ENCODE measurements at places on chromosomes 12 and 14.
A peak's percentile ranks its signal among the peaks of the same experiment; 100 is the strongest.

DNA sequence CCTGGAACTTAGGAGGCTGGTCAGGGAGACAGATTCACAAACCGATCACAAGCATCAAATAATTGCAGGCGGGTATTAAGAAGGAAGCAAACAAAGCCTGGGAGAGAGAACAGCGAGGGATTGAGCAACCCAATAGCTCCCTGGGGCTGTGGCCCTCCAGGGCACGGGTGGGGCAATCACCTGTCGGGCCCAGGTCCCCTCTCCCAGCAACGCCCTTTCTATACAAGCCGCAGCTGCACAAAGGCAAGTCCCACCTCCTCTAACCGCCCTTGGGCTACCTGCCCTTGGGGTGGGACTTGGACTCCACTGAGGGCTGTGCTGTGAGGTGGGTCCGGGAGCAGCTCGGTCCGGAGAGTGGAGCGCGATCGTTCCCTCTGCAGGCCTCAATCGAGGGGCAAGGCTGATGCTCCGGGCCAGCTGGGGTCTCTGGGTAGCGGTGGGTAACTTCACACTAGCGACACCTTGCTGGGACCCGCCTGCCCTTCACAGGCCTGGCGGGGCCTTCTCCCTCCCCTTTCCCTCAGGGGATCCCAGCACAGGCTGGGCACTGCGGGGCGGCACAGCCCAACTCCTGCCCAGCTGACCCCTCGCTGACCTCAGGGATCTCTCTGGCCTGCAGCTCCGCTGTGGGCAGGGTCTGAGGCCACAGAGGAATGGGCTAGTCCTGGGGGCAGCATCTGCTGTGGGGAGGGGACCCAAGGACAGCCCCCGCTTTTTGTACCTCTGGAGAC, 8.0 kb downstream of the PHB2 start:
- H3K27me3 ChIP-seq: no peaks in the 10 kb centered on the region
- H3K4me1 ChIP-seq: peaks cover 63% of the 10 kb centered on the region
- DNase-seq: no peak
- peaks cover 33% of the 10 kb centered on the region for H3K36me3 ChIP-seq
- peak overlapping the region; percentile 65 for H3K4me3 ChIP-seq

DNA sequence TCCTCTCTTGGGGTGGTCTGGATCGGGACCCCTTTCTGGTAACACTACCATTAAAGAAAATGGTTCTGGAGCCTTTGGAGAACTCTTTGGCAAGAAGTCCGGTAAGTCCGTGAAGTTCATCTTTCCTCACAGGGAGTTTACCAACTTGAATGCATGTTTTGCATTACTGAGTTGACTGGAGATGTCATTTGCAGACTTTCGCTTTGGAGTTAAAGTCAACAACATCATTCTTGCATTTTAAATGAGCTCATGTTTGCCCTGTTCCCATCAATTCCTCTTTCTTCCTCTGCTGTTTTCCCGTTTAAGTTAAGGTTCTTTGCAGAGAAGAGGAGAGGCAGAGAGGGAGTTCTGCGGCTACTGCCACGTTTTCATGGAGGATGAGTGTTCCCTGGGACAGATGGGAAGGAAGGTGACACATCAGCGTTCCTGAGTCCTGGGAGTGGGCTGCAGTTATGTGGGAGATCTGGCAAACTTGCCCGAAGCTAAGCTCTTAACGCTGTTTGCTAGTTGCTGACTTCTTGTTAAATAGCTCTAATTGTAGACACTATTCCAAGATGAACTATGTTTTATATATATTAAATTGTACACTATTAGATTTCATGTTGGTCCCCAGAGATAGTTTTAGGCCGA, 18.8 kb upstream of the PRICKLE1 start:
- H3K27ac ChIP-seq: no peak overlapping the region
- H3K4me3 ChIP-seq: no peak overlapping the region
- no peaks in the 10 kb centered on the region for H3K27me3 ChIP-seq

- H3K27me3 ChIP-seq: peaks cover 3% of the 10 kb centered on the region
- H3K36me3 ChIP-seq: no peaks in the 10 kb centered on the region
- peak overlapping the region; percentile 64 for H3K4me3 ChIP-seq
- H3K4me1 ChIP-seq: peaks cover 10% of the 10 kb centered on the region
- peak; percentile 20 for DNase-seq
- H3K27ac ChIP-seq: no peak overlapping the region
Observed at GRCh38 chr14:77641534-77642341, 25.3 kb upstream of the SPTLC2 start.

- no peaks in the 10 kb centered on the region for H3K36me3 ChIP-seq
- H3K4me3 ChIP-seq: no peak overlapping the region
- no peaks in the 10 kb centered on the region for H3K4me1 ChIP-seq
- no peak overlapping the region for H3K27ac ChIP-seq
- no peaks in the 10 kb centered on the region for H3K27me3 ChIP-seq
Observed at GRCh38 chr14:98816195-98816594, 455.8 kb downstream of the BCL11B start.

- DNase-seq: no peak
- no peaks in the 10 kb centered on the region for H3K36me3 ChIP-seq
- no peak overlapping the region for H3K4me3 ChIP-seq
- no peaks in the 10 kb centered on the region for H3K27me3 ChIP-seq
- H3K4me1 ChIP-seq: peaks cover 6% of the 10 kb centered on the region
- H3K27ac ChIP-seq: no peak overlapping the region
Observed at GRCh38 chr14:75497701-75498100, 24.6 kb upstream of the BATF start.

- no peaks in the 10 kb centered on the region for H3K36me3 ChIP-seq
- peaks cover 12% of the 10 kb centered on the region for H3K27me3 ChIP-seq
- H3K4me3 ChIP-seq: peak within 1 kb of the TSS; percentile 87
- H3K27ac ChIP-seq: peak within 1 kb of the TSS; percentile 77
- DNase-seq: peak; percentile 77
- H3K4me1 ChIP-seq: peaks cover 20% of the 10 kb centered on the region
Observed at GRCh38 chr14:50231475-50232275, at the start of gene SOS2. Gene SOS2 (minus strand): TSS chr14:50231578. CDS start chr14:50231283, 295 bp downstream.

GRCh38 chr12:21324551-21324950, 10.2 kb downstream of the SLCO1A2 start:
- no peaks in the 10 kb centered on the region for H3K27me3 ChIP-seq
- H3K36me3 ChIP-seq: no peaks in the 10 kb centered on the region
- no peak overlapping the region for H3K27ac ChIP-seq
- DNase-seq: no peak
- H3K4me3 ChIP-seq: no peak overlapping the region

DNA sequence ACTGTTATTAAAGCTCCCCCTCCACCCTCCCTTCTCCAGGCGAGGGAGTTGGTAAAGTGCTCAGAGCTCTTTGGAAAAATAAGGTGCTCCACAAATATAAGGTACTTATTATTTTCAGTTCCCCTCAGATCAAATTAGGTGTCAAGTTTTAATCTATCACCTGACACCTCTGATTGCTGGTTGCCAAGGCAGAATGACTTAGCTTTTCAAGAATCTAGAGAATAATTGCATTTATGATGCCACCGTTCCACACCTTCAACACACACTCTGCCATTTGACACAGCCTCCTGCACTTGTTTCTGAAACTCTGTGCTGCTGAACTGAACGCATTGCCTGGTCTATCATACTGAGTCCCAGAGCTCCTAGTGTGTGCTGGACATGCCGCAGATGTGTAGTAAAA, 128.6 kb downstream of the CRACR2A start:
- no peak overlapping the region for H3K4me3 ChIP-seq
- H3K4me1 ChIP-seq: no peaks in the 10 kb centered on the region
- no peak for DNase-seq
- H3K36me3 ChIP-seq: peaks cover 53% of the 10 kb centered on the region

GRCh38 chr14:104282332-104283196, 144.2 kb downstream of the KIF26A start:
- H3K4me1 ChIP-seq: no peaks in the 10 kb centered on the region
- no peaks in the 10 kb centered on the region for H3K27me3 ChIP-seq
- no peak for DNase-seq

DNA sequence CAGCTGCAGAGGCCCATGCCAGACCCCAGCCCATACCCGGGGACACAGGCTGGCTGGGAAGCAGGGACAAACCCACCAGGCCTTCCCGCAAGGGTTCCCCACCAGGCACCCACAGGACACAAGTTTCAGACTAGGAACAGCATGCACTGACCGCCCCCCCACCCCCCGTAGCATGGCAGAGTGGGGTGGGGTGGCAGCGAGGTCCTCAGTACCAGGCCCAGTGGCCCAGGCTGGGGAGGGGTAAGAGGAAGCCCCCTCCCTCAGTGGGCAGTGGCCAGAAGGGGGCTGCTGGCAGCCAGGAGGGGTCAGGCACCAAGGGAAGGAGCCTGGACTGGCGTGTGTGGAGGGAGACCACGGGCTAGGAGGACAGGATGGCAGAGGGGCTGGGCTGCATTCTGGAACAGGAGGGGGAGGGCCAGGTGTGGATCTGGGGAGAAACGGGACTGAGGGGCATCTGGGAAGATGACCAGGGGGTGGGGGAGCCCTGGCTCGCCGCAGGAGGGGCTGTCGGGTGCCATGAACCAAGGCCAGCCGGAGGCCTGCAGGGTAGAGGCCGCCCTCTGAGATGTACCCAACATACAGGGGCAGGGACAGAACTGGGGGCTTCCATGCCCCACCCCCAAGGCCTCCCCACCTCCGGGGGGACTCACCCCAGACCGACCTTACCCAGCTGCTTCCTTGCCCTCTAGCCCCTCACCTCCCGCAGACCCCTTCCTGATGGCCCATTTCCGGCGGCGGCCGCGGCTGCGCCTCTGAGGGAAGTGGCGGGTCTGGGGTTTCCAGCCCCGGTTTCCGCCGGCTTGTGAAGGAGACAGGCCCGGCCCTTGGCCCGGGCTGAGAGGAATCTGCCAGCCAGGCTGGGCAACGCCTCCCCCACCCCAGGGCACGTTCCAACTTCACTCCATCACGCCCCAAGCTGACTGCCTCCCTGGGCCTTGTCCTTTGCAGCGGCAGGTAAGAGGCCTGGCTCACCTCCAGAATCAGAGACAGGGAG, 5.6 kb upstream of the JAG2 start:
- H3K36me3 ChIP-seq: no peaks in the 10 kb centered on the region
- H3K4me1 ChIP-seq: peaks cover 28% of the 10 kb centered on the region
- H3K27me3 ChIP-seq: peaks cover 3% of the 10 kb centered on the region
- no peak for DNase-seq

DNA sequence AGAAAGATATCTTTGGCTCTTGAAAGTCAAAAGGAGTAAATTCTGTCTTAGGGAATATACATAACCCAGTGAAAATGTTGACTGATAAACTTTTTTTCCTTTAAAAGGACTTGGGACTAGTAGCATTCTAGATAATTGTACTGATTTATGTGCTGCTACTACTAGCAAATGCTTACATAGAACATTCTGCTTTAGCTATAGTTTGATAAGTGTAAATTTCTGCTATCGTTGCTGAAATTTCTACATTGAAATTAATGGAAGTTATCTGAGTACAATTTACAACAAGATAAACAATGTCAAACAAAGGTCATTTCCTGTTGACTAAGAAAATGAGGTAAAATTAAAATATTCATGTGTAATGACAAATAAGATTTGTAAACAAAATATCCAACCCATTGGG, 48.3 kb upstream of the CNTN1 start:
- no peaks in the 10 kb centered on the region for H3K4me1 ChIP-seq
- H3K27ac ChIP-seq: no peak overlapping the region
- H3K36me3 ChIP-seq: no peaks in the 10 kb centered on the region
- H3K27me3 ChIP-seq: no peaks in the 10 kb centered on the region

DNA sequence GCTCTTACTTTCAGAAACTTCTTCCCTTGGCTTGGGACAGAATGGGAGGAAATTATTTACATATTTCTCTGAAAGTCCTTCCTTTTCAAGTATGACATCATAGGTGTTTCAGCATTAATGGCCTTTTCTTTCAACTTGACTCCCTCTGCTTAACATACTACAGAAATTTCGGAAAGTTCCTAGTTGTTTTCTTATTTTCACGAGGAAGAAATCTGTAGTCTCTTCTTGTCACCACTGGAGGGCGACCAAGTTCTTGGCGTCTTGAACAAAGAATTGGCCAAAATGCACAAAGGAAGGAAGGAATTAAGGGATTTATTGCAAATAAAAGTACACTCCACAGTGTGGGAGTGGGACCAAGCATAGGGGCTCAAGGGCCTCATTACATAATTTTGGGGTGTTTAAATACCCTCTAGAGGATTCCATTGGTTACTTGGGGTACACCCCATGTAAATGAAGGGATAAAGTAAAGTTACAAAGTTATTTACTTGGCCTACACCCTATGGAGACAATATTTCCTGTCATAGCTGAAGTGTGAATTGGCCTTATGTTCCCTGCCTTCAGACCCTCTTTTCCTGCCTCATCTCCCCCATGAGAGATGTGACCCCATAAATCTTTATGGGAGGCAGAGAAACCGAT, 70.4 kb downstream of the RPL10L start:
- no peak overlapping the region for H3K27ac ChIP-seq
- no peak for DNase-seq
- no peaks in the 10 kb centered on the region for H3K4me1 ChIP-seq
- H3K27me3 ChIP-seq: no peaks in the 10 kb centered on the region
- H3K4me3 ChIP-seq: no peak overlapping the region

DNA sequence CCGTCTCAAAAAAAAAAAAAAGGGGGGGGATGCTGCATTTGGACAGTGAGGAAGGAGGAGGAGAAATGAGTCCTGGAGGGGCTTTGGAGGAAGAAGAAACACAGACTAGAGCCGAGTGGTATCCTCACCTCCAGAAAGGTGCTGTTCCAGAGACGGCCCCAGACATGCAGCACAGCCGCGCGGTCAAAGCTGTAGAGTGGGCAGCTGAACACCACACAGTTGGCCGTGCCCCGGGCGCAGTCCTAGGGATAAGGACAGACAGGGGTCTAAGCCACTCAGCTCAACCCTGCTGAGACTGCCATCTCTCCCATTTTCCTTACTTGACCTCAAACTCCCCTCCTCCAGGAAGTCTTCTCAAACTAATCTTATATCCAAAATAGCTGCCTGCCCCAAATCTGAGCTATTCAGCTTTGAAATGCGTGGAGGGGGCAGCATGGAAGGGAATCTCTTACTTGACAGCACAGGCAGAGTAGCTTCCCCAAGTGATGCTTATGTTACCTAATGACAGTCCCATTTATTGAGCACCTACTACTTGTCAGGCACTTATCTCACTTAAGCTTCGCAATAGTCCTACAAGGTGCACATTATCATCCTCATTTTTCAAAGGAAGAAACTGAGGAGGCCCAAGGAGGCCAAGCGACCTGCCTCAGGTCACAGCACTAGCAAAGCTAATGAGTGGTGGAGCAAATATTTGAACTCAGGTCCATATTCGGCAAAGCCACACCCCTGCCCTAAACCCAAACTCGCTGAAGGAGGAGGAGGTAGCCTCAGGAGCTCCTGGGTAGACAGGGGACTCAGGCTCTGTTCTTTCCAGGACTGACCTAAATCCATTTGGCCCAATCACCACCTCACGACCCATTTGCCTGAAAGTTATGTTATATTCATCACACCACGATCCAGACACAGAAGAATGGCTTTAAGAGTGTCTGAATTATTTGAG, 18.7 kb downstream of the ITGA7 start:
- DNase-seq: no peak
- H3K27me3 ChIP-seq: peaks cover 3% of the 10 kb centered on the region
- no peaks in the 10 kb centered on the region for H3K36me3 ChIP-seq
- no peak overlapping the region for H3K4me3 ChIP-seq

- H3K27ac ChIP-seq: no peak overlapping the region
- peaks cover 2% of the 10 kb centered on the region for H3K27me3 ChIP-seq
- no peak for DNase-seq
Observed at GRCh38 chr14:57871459-57872080, 5.7 kb upstream of the SLC35F4 start.

All from CD4-positive, CD25-positive, alpha-beta regulatory T cell (primary cell).